ENCODE measurements at places on chromosomes 2 and 18. TPM values are rescaled to one million over a fixed set of nuclear protein-coding genes. Genes with fewer than 3 reads are reported as not detected.

The CTIF gene
- total RNA-seq = 3.0 TPM

The VWA3B gene
- not detected for total RNA-seq

The SCYGR1 gene
- not detected for total RNA-seq

The MALT1 gene
- 90.1 TPM for total RNA-seq

The ERICH2 gene
- not detected for total RNA-seq

The RAX gene
- total RNA-seq = not detected

The SLC38A11 gene
- not detected for total RNA-seq

The GCA gene
- total RNA-seq = 11.4 TPM

The PLB1 gene
- total RNA-seq = 0.93 TPM

The OTOS gene
- not detected for total RNA-seq

The FBXO41 gene
- 16.6 TPM for total RNA-seq

The LRP2 gene
- total RNA-seq = 0.02 TPM

The CREG2 gene
- total RNA-seq = 0.43 TPM

The TMEM214 gene
- 69.7 TPM for total RNA-seq

The TUBA3E gene
- total RNA-seq = not detected

The SERPINB13 gene
- total RNA-seq = not detected

The DCC gene
- not detected for total RNA-seq
